ENCODE measurements at places on chromosomes 2 and 18.

DNA sequence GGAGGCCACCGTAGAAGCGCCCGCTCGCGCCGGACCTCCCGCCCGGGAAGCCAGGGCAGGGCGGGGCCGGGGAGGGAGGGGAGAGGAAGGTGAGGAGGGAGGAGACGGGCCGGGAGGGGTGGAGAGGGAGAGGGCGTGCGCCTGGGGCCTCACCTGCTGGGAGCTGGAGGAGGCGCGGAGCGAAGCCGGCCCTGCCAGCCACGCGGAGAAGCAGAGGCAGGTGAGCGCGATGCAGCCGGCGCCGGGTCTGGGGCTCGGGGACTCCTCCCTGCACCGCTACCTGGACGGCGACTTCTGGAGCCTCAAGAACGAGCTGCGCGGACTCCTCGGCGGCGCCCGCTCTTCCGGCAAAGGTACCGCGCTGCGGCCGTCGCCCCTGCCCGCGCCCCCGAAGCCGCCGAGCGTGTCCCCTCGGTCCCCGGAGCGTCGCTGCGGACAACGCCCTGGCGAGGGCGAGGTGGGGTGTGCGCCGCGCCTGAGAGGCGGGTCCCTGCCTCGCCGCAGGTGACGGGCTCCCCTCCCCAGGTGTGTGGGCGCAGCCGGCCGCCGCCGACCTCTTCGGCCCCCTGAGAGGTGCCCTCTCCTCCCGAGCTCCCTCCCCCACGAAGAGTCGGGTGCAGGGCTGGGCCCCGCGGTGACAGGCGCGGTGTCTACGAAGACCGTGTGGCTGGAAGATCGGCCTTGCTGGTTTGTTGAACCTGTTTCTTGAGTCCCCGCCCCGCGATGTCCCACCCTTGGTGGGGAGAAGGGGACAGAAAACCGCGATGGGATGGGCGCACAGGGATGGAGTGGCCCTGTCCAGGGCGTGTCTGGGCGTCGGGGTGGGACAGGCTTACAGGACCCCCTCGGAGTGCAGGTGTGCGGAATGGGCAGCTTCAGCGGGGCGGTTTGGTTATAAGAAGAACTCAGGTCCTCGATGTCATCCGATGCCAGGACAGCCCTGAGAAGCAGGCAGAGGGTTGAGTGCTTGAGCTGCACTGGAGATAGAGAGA lies at the start of gene ACOXL:
ACOXL (plus strand) TSS at position 152 of the 992 bp plus-strand sequence. CDS start 35,817 bp downstream, outside the sequence.
- DNase-seq = peak; percentile 23

GRCh38 chr2:238502088-238502810 lies 75.5 kb downstream of the ASB1 start:
- no peak for DNase-seq

- DNase-seq = no peak
Measured at GRCh38 chr18:41939326-41939725, 15.7 kb upstream of the PIK3C3 start.

DNA sequence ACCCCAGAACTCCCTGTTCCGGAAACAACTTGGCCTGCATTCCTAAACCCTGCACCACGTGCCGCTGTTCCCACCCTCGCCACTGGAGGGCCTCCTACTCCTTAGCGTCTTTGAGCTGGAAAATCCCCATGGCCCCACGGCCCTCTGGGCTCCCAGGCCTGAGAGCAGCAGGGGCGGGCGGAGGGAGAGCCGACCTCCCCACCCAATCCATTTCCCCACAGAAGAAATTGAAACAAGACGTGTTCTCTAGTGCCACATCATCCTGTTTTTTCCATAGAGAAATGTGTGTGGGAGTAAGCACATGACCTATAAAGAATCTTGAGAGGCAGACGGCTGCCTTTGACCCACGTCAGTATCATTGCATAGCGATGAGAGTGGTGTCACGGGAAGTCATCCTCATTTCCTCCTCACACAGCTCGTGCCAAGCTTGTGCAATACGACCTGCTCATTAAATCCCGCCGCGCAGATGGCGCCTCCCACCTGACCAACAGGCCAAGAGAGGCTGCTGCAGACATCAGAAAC lies 79.2 kb downstream of the LAMA1 start:
- no peak for DNase-seq

GRCh38 chr2:181781078-181781786 lies 100.9 kb upstream of the NEUROD1 start:
- no peak for DNase-seq

- DNase-seq = no peak
Measured at GRCh38 chr2:62505109-62505749, 766 bp downstream of the TMEM17 start.

DNA sequence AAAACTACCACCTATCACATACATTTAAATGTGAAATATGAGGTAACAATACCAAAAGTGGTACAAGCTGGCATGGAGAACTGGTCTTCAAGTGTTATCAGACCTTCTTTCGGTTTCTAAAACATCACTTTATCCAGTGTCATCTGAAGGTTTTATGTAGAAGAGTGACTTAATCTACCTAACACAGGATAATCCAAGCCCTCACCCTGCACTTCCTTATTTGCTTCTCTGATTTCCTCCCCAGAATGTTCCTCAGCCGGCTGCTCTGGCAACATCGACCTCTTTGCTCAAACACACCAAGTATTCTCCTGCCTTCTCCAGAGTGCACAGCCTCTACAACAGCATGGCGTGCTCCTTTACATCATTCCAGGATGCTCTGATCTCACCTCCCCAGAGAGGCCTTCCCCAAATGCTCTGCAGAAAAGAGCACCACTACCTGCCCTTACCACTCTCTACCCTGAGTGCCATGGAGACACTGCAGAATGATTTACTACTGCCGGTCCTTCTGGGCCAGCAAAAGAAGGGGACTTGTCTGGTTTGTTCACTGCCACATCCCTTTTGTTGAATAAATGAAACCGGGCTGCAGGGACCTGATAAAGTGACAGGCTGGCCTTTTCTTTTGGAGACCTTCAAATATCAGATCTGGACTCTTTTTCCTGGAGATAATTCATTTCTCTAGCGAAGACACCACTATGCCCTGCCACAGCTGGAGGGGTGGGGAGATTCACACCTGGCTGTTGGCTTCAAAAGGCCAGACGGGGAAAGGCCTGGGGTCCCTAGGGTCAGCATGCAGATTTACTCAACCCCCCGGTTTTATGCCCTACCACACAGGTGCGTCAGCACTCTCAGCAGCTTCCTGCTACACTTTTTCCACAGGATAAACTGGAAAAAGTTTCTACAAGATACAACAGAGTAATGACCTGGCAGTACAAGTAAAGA lies 42.0 kb downstream of the TTR start:
- DNase-seq = no peak

GRCh38 chr18:28995319-28995718 lies 818.4 kb upstream of the CDH2 start:
- no peak for DNase-seq

- no peak for DNase-seq
Measured at GRCh38 chr2:57490741-57491140, 555.9 kb upstream of the VRK2 start.

DNA sequence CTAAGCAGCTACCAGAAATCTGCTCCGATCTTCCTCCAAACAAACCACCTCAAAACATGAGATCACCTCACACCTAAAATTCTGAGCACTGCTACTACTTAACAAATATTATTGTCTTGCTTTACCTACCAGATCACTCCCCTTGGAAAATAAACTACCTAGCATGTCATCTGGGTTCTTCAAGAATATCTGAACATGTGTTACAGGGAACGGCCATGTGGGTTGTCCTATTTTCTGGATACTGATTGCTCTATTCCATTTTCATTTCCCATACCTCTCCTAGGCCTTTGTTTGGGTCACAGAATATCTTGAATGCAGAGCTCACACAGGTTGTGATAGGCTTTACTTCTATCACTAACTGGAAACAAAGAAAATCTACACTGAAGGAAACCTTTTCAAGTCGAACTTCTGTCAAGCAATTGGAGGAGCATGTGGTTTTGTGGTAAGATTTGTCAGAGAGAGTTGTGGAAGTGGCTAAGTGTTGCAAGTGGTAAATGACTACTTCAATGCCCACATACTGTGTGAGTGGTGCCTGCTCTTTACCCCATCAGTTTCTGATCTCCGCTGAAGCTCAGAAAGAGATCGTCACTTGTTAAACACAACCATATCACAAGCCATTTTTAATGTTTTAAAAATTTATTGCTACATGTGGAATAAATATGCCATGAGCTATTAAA lies 739.1 kb upstream of the ZEB2 start:
- no peak for DNase-seq

- no peak for DNase-seq
Measured at GRCh38 chr2:108538000-108538625, 3.8 kb downstream of the LIMS1 start.

- no peak for DNase-seq
Measured at GRCh38 chr2:109402980-109403840, 210.6 kb downstream of the SEPTIN10 start.

DNA sequence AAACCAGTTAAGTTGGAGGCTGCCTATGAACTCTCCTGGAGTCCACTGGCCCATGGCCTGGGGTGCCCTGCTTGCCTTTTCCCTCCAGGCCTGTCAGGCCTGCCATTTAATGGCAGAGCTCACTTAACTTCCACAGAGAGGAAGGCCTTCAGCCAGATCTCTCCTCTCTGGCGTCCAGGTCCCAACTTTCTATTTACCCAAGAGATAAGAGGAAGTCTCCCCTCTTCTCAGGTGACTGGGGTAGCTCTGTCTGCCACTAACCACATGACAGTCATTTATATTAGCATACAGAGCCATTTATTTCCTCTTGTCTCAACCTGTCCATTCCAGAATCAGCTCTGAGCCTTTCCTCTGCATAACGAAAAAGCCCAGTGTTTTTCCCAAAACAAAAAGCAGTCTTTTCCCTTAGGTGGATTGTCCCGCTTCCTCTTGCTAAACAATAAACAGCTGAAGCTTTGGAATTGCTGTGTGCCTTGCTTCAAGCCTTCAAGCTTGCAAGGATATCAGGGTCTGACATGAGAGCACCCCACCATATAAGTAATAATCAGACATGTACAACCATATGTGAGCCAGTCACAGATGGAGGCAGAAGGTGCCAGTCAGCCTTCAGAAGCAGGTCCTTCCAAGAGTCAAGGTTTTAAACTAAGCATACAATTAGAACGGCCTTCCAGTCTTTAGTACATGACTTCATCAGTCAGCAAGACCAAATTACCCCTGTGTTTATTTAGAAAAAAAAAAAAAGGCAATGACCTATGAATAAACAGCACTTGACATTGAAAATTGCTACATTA lies 71.2 kb upstream of the STPG4 start:
- no peak for DNase-seq

DNA sequence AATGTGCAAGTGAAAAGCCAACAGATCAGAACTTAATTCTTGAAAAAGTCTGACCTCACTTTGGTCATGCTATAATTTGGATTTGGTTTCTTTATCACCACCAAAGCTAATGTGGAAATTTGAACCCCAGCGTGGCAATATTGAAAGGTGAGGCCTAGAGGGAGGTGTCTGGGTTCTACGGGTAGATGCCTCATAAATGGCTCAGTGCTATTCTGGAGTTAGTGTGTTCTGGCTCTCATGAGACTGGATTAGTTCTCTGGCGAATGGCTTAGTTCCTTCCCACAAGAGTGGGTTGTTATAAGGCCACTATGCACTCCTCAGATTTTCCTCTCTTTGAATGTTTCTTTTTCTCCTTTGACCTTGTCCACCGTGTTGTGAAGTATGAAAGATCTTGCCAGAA lies 22.3 kb downstream of the ORC4 start:
- no peak for DNase-seq
